ENCODE measurements at places on chromosomes 16 and 17.

DNA sequence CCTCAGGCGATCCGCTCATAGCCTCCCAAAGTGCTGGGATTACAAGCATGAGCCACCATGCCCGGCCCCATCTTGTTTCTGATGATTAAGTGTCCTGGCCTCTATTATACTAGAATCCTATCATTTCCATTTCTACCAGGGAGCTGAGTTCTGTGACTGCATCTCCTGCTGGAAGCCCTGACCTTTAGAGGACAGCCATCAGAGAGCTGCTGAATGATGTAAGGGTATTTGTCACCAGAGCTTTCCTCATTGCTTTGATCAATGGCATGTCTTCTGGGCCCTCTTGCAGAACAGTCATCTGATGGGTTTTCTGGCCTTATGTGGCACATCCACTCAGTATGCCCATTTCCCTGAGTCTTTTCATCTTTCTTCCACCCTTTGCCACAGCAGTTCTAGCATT is 39.9 kb downstream of the PSMD12 start:
- no peak for DNase-seq

DNA sequence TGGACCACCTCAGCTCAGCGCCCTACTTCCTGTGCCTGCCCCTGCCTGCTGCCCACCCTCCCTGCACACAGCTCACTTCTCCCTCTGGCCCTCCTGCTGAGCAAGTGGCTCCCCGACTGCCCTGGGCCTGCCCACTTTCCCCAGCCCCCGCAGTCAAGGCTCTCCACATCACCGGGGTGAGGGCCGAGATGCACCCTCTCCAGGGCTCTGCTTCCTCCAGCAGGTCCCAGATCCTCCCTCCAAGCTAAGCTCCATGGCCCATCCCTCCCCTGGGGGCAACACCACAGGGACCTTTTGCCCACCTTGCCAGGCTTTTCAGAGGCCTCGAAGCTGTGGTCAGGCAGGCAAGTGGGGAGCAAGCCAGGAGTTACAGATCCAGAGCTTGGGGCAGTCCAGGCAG is 820.2 kb downstream of the KCNJ18 start:
- no peak for DNase-seq

- no peak for DNase-seq
These were observed 121.7 kb upstream of the CCL2 start for GRCh38 chr17:34133350-34133749.

- no peak for DNase-seq
These were observed 39.3 kb upstream of the TOB1 start for GRCh38 chr17:50905460-50905803.

- no peak for DNase-seq
These were observed 187.2 kb downstream of the CDK5R1 start for GRCh38 chr17:32673964-32674363.

DNA sequence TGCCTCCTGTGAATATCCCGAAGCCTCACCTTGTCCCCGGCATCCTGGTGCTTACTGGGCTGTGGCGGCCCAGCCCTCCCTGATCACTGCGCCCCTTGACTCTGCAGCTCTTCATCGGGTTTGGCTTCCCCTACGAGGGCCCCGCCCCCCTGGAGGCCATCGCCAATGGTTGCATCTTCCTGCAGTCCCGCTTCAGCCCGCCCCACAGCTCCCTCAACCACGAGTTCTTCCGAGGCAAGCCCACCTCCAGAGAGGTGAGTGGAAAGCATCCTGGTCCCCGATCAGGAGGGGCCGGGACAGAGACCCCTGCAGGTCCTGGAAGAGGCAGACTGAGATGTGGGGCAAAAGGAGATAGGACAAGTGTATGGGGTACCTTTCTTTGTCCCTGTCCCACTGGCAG is 72.1 kb downstream of the MGAT5B start:
- no peak for DNase-seq

GRCh38 chr17:4577386-4577993 is 6.8 kb upstream of the SMTNL2 start:
- DNase-seq, result no peak

DNA sequence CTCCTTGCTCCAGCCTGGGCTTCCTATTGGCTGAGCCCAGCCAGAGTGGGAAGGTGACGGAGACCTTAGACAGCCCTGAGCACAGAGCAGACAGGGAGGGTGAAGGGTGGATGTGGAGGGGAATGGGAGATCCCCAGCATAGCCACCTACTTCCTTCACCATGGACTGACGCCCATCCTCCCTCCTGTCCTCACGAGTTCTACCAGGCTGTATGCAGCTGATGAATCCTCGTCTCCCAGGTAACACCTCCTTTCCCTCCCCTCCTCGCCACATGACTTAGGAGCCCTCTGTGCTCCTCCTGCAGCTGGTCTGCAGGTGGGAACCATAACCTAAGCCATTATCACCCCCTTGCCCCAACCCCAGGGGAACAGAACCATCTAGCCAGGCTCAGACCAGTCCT is 9.0 kb upstream of the CRHR1 start:
- no peak for DNase-seq

GRCh38 chr16:87196231-87196630 is 121.0 kb downstream of the C16orf95 start:
- DNase-seq, result no peak

- peak; percentile 36 for DNase-seq
These were observed 116.0 kb downstream of the MAP2K4 start for GRCh38 chr17:12136646-12137045.

GRCh38 chr16:83974475-83974874 is 6.4 kb downstream of the NECAB2 start:
- no peak for DNase-seq

DNA sequence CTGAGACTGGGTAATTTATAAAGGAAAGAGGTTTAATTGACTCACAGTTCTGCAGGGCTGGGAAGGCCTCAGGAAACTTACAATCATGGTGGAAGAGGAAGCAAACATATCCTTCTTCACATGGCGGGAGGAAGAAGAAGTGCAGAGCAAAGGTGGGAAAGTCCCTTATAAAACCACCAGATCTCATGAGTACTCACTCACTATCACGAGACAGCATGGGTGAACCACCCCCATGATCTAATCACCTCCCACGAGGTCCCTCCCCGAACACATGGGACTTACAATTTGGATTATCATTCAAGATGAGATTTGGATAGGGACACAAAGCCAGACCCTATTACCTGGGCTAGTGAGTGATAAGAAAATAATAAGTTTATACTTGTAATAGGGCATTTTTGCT is 70.6 kb upstream of the HS3ST2 start:
- no peak for DNase-seq

DNA sequence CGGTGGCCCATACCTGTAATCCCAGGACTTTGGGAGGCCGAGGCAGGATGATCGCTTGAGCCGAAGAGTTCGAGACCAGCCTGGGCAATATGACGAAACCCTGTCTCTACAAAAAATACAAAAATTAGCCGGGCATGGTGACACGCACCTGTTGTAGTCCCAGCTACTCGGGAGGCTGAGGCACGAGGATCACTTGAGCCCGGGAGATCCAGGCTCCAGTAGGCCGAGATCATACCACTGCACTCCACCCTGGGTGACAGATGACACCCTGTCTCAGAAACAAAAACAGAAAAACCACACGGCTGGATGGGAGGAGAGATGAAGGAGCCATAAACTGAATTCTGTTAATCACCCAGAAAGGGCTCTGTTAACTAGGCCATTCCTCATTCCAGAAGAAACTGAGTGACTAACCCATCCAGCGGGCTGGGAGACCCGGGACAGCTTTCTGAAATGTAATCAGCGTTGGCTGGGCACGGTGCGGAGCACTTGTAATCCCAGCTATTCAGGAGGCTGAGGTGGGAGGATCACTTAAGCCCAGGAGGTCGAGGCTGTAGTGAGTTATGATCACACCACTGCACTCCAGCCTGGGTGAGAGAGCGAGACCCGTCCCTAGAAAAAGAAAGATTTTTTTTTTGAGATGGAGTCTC is 641 bp upstream of the NT5C3B start:
- no peak for DNase-seq

DNA sequence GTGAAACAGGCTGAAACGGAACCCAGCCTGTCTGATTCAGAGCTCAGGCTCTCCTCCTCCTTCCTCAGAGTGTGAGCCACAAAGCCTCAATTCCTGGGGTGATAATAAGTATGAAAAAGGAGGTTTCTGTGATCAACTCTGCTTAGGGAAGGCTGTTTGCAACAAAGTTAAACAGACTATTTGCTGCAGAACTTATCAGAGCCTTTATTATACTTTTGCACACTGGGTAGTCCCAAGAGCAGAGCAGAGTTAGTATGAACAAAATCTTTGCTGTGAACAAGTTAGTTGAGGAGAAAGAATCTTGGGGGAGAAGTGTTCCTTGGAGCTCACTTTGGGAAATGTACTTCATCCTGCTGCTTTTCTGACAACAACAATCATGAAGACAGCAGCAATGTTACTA is 67.4 kb downstream of the MRM1 start:
- DNase-seq, result no peak

DNA sequence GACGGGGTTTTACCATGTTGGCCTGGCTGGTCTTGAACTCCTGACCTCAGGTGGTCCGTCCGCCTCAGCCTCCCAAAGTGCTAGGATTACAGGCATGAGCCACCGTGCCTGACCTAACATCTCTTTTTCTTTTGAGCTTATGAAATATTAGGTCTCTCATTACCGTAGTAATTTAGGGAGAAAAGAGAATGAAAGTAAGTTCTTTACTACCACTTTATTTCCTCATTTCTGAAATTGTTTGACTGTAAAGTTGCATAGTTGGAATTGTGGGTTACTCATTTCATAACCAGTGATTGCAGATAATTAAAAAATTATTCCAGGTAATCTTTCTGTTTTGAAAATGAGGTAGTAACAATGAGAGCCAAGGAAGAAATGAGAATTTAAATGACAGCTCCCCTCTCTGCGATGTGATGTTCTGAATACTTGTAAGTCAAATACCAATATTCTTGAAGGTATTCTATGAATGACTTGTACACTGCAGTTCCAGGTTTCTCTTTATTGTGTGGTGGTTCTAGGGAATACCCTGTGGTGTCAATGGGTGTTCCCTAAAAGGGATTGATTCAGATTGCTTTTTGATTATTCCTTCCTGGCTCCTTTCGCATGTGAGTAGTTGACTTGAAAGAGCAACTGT is 28.3 kb downstream of the MAP2K4 start:
- no peak for DNase-seq

DNA sequence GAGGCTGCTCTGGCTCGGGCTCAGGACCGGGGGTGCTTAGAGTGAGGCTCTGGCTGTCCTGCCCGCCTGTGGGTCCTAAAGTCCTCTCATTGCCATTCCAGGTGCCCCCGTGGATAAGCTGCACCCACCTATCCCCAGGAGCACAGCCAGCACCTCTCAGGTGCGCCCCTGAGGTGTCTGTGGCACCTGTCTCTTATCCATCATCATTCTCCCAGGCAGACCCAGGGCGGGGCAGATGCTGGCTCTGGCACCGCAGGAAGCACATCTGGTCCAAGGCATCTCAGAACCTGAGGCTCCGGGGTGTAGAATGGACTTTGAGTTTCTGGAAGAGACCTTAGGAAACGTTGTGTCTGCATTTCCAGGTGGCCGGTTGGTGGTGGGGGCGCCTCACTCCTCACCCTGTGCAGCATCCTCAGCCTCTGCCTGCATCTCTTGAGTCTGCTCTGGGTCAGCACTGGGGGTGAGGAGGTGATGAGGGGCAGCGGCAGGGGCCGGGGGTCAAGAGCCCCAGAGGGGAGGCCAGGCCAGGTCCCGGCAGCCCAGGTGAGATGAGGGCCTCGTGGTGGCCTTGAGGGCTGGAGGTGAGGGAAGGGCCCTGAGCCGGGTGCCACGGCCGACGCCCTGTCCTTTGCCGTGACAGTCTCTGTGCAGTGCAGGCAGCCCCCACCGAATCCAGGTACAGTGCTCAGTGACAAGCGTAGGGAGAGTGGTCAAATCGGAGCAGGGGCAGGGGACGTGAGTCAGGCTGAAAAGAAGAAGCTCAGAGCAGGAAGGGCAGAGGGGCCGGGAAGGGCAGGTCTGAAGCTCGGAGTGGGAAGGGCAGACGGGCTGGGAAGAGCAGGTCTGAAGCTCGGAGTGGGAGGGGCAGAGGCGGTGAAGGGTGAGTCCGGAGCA is 173.5 kb downstream of the NPIPB11 start:
- no peak for DNase-seq

GRCh38 chr16:87733190-87733589 is 32.6 kb downstream of the KLHDC4 start:
- DNase-seq, result no peak

DNA sequence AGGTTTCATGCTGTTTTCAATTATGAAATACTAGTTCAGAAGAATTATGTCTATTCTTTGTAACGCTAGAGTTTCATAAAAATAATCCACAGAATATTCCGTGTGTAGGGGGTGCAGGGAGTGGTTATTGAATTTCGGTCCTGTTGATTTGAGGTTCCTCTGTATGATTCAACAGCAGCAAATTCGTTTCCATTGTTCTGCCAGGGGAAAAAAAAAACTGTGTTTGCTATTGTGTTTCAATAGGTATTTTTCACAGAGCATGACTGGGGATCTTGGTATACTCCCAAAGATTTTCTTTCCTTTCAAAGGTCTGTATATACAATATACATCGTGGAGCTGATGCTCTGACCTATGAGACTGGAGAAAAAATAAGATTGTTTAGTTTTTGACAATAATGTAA is 15.8 kb downstream of the SHISA9 start:
- no peak for DNase-seq

DNA sequence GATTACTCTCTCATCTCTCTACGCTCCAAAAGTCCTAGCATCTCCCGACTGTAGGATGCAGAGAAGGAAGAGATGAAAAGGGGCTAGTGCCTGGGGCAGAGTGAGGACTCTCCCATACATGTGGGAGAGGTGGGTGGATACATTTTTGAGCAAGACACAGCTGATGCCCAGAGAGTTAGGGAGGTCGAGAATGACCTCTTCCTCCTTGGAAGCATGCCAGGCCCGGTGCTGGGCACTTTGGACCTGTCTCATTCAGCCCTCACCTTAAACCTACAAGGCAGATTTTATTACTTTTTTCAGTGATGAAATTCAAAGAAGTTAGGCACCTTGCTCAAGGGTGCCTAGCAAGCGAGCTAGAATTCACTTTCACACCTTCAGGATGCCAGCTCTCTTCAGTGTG is 38.2 kb downstream of the WSCD1 start:
- no peak for DNase-seq

GRCh38 chr16:76784530-76784929 is 406.5 kb upstream of the MON1B start:
- no peak for DNase-seq

DNA sequence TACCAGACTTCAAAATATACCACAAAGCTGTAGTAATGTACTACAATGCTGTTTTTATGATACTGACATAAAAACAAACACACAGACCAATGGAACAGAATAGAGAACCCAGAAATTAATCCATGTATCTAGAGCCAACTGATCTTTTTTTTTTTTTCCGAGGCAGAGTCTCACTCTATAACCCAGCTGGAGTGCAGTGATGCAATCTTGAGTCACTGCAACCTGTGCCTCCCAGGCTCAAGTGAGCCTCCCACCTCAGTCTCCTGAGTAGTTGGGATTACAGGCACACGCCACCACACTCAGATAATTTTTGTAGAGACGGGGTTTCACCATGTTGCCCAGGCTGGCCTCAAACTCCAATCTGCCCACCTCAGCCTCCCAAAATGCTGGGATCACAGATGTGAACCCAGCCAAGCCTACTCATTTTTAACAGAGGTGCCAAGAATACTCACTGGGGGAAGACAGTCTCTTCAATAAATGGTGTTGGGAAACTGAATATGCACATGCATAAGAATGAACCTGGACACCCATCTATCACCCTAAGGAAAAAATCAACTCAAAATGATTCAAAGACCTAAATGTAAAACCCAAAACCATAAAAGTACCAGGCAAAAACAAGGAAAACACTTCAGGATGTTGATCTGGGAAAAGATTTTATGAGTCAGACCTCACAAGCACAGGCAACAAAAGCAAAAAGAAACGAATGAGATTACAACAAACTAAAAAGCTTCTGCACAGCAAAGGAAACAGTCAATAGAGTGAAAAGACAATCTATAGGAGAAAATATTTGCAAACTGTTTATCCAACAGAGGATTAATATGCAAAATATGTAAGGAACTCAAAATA is 63.1 kb downstream of the STX8 start:
- DNase-seq, result peak; percentile 56
